ENCODE measurements at places on chromosomes 5 and 9.

DNA sequence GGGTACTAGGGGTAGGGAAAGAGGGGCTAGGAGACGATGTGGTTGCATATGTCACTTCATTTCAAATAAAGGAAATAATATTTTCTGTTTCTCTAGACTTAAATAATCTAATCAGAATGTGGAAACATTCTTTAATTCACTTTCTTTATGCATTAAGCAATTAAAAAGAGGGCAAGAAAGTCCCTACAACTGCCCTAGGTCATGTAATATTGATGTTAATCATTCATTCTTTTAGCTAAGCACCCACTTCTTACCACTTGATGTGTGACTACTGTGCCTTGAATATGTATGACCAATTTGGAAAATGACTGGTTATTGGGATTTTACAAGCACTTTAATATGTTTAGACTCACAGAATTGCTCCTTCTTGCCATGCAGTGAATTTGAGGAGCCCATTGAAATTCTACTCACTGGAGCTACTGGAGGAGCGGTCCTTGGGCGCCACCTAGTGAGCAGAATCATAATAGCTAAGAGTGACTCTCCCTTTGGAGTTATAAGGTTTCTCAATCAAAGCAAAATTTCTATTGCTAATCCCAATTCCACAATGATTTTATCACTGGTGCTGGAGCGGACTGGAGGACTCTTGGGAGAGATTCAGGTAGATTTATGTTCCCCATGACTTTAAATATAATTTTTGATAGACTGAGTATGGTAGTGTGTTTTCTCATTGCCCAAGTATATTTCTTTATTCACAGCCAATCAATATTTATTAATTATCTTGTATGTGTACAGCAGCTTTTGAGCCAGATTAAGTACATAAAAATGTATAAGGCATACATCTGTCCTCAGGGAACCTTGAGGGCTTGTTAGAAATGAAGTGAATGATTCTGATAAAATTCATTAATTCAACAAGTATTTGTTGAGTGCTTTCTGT lies 225.1 kb downstream of the ADGRV1 start:
- no peak for DNase-seq

DNA sequence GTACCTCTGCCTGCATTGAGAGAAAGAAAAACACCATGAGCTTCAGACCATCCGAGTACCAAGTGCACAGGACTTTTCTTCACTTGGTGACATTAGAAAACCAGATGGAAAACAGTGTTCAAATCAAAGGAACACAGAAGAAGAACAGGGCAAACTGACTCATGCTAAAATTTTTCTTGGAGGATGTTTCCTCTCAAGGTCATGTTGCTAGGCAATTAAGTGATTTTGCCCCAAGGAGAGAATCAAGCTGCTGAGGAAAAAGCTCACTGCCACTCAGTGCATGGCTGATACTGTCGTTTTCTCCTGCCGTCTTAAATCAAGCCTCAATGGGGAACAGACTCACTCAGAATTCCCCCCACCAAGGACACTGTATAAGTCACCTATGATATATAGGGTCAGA lies 57.9 kb upstream of the SIMC1 start:
- DNase-seq: no peak

DNA sequence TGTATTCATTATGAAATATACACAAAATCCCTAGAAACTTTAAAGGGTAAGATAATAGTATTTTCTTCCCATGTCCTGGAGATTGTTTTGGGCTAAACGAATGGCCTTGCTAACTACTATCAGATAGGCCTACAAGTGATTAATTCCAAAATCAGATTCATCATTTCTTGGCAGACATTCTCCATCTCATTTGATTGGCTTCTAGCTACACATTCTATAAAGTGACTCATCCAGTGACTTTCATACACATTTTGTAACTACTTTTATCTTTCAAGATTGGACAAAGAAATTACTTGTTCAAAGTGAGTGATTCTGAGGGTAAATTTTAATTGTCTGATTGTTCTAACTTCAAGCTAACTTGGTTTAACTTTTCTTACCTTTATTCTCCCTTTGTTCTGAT lies 93.3 kb downstream of the RAPGEF6 start:
- DNase-seq: no peak

DNA sequence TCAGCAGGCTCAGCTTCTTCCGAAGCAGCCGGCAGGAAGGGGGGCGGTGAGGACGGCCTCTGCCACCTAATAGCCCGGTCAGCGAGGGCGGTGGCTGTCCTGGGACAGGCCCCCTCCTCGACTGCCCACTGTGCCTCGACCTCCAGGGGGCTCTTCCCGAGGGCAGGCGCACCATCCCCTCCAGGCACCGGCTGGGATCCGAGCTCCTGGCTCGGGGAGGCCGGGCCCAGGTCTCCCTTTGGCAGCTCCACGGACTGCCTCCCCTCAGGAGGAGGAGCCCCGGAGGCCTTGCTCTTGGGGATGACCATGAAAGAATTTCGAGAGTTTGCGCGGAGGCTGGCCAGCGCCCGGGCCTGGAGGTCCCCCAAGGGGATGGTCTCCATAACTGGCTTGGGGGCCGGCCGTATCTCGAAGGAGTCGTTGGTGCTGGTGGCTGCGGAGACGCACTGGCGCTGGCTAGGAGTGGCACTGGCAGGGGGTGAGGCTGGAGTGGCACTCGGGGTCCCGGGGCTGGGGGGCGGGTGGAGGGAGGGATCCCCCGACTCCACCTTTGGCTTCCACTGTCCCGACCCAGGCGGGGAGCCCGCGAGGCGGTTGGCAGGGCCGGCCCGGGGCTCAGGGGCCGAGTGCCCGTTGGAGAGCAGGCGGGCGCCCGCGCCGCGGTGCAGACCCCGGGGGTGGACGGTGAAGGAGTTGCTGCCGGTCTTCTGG lies 975 bp downstream of the TPRN start:
- no peak for DNase-seq

DNA sequence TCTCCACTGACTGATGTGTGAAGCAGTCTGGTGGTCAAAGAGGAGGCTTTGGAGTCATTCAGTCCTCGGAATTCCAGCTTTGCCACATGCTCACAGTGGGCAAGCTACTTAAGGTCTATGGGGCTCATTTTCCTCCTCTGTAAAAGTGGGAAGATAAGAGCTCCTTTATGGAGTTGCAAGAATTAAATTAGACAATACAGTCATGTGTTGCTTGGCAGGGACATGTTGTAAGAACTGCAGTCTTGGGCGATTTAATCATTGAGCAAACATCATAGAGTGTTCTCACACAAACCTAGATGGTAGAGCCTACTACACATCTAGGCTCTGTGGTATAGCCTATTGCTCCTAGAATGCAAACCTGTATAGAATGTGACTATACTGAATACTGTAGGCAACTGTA lies 253.9 kb downstream of the SH3GL2 start:
- no peak for DNase-seq

- no peak for DNase-seq
Measured at GRCh38 chr5:180470966-180471582, 23.1 kb upstream of the CNOT6 start.

- no peak for DNase-seq
Measured at GRCh38 chr5:126961702-126962101, 68.7 kb downstream of the MARCHF3 start.

- DNase-seq: peak; percentile 38
Measured at GRCh38 chr5:163564321-163564938, 59.0 kb downstream of the MAT2B start.

DNA sequence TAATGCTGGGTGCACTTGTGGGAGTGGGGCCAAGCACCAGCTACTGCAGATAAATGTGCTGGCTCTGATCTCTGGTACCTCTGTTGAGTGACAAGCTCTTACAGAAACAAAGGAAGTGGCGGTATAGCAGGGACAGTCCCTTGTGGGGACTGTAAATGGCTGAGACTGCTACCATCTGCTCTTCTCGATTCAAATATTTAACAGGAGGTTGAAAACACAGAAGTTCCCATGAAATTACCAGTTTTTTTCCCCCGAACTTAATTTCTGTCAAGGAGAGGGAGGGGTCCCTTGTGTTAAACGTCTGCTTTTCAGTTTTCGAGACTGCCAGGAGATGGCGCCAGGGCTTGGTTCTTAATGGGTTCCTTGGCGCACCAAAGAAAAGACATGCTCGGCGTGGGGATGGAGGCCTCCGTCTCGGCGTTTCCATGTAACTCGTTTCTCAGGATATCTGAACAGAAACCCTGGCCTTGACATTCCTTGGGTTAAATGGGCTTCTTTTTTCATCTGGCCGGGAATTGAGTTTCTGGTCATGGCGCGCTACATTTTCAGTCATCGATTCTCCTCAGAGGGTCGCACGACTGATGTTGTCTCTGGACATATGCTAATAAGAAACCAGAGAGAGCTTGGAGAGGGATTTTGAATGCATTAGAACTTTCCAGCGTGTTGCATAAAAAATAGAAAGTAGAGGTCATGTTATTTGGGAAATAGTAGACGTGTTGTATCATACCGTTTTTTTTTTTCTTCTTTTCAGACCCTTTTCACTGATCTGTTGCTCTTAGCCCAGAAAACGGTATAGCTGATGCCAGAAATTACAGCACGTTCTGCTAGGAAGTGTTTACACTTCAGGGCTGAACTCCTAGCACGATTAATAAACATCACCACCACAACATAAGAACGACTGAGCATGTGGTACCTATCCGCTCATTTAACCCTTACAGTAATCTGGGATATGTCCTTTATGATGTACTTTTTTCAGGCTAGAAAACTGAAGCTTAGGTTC lies 64.0 kb downstream of the CARTPT start:
- peak; percentile 69 for DNase-seq

DNA sequence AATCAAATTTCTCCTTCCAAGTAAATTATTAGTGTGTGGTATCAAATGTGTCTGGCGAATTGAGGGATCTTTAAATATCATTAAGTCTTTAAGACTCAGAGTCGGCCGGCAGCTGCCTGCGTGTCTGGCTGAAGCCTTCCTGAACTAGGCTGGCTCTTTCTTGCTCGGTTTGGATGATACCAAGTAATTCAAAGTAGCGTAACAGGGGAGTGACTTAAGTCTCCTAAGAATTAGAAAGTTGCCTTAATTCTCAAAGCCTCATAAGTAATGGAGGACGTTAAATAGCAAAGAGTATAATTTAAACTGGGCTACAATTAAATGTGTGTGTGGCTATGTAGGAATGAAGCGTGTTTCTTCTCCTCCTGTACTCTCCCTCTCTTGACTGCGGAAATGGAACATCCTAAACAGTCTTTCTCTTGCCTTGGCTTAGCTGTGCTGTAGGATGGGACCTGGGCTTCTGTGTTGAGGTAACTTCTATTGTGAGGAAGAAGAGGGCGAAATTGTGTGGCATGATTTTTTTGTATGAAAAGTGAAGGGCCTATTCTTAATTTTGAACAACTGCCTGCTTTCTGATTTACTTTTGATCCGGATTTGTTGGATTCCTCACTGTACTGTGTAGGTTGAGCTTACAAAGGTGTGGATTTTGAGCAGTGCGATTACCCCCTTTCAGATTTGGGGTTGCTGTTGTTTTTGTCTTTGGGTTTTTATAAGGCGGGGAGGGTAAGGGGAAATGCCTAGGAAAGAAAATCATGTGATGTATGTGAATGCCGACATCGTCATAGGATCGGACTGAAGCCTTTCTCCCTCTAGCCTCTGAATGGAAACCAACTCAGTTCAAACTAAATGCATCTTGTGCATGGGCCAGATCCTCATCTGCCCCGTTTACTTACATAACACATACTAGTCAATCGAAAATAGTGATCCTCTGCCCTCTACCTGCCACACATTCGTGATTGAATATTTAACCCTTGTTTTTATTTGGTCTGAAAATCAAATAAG lies 29.9 kb downstream of the CPEB4 start:
- DNase-seq: no peak

DNA sequence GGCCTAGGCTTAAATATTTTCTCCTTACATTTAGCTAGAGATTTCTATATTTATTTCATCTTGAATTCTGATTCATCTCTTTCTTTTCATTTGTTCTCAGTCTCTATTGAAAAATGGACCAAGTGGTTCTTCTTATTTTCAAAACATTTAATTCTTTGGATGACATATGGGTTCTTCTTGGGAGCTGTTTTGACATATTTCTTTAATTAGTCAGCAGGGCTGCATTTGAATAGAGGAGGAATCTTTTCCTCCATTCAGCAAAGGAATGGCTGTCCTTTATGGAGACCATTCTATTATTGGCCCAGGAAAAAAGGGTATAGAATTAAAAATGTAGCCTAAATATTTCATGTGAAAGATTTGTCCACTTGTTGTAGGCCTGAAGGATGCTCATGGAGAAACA lies 109.9 kb downstream of the RPS23 start:
- no peak for DNase-seq

DNA sequence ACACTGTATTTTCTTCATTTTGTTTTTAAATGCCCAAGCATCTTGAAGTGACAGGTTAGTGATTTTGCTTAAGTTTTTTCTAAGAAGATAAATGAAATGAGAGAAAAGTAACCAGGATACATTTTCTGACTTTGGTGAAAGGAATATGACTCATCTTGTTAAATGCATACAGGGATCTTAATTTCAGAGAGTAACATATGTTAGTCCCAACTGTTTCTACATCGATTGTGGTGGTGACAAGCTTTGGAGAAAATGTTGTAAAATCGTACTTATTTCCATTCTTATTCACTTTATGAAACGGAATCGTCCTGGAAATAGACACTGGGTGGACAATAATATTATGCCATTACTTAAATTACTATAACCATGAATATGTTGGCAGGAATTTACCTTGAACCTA lies 107.5 kb downstream of the KCNN2 start:
- DNase-seq: no peak

- DNase-seq: no peak
Measured at GRCh38 chr5:60673334-60673733, 26.6 kb downstream of the DEPDC1B start.

GRCh38 chr9:97412626-97413385 lies 910 bp downstream of the TDRD7 start:
- DNase-seq: no peak

DNA sequence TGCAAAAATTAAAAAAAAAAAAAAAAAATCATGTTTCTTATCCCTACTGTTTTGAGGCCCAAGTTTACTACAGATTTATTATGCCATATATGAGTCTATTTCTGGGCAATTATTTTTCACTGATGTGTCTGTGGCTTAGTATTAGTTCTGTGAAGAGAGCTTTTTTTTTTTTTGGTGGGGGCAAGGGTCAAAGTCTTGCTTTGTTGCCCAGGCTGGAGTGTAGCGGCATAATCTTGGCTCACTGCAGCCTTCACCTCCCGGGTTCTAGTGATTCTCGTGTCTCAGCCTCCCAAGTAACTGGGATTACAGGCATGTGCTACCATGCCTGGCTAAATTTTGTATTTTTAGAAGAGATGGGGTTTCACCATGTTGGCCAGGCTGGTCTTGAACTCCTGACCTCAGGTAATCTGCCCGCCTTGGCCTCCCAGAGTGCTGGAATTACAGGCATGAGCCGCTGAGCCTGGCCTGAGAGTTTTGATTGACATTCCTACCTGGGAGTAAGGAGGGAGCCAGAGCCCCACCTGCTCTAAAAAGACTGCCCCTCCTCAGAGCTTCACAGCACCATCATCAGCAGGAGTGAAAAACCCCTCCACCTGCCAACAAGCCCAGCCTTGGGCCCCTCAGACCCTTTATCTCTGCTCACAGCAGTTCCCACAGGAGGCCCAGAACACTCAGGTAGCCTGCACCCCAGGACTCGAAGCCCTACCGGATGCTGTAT lies 36.1 kb upstream of the JADE2 start:
- no peak for DNase-seq

GRCh38 chr9:11457825-11458790 lies 845.3 kb upstream of the PTPRD start:
- DNase-seq: no peak
